ENCODE measurements at places on chromosomes 2 and 18.

DNA sequence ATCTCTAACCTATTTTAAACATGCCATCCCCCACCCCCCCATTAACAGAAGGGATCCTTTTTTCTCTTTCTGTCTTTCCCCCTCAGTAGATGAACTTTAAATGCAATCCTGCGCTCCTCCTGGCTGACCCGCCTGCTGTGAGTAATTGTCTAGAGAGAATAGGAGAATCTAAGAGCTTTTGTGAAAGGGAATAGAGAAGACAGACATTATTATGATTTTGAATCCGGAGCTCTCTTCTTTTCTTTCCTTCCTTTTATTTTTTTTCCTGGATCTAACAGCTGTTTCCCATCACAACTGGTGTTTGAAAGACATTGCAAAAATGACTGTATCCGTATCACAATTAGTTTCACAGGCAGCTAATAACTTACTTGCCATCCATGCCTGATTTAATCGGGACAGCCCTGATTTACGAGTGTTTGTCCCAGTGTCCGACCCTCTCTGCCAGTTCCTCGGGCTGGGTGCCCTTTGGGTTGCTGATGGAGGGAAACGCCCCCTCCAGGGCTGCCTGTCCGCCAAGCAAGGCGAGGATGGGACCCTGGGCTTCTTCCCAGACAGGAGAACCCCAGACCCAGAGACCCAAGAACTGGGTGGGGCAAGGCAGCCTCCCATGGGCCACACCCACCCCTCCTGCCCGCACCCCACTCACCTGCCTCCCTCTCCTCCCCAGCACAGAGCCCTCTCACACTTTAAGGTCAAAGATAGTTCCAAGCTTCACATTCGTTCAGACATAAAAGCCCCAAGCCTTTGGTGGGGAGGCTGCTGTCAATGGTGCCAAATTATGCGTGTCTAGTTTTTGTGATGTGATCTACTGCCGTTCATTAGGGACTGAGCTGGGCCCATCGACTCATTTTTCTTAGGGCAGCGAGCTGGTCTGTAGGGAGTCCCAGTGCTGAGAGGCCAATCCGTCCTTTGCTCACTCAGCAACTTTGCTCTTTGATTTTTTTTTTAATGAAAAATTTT lies 231.7 kb downstream of the ZNF516 start:
- DNase-seq: no peak

DNA sequence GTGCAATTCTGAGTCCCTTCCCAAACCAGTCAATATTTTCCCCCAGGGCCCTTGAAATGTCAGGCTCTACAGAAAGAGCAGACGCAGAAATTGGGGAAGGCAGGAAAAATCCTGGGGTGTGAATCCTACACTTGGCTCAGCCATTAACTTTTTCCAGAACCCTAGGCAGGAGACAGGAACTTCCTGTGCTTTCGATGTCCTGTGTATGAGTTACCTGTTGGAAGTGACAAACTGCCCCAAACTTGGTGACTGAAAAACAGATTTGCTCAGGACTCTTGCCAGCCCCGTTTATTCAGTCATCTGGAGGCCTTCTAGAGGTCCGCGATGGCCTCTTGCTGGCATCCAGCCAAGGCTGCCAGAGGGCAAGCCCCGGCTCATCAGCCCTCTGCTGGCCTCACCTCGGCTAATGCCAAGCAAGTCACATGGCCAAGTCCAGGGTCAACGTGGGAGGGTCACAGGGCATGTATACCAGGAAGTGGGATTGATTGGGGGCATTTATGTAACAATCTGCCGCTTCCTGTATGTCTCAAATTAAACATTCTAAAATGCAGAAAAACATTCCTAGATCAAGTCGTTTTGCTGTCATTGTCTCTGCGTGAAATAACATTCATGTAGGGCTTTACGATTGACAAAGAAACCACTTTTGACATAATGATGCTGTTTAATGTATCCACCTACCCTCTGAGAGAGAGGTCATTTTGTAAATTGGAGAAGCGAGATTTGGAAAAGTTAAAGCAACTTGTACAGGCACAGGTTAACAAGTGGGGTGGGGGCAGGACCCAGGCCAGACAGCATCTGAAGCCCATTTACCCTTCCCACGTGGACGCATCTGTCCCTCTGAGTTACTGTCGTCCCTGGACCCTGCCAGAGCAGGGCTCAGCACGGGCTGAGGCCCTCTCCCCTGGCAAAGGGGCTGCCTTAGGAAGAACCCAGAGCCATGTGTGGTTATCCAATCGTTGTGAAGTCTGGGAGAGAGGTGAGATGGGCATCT lies 179.4 kb downstream of the INHBB start:
- DNase-seq: no peak

DNA sequence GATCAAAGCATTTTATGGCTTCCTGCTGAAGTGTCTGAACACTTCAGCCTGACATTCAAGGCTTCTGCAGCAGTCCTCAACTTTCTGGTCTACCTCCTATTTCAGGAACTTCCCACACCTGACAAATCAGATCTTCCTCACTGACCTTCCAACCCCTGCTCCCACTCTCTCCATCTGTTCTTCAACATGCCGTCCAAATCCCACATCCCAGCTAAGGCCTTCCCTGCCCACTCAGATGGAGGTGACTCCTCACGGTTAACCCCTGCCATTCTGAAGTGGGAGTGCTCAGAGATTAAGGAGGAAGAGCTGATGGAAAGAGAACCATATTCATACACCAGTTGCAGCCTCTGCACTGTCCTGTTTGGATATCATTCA lies 104.8 kb downstream of the POLR1A start:
- DNase-seq: no peak

GRCh38 chr2:46339200-46339599 lies 42.0 kb downstream of the EPAS1 start:
- no peak for DNase-seq

GRCh38 chr18:74582642-74583041 lies 15.0 kb upstream of the ZNF407 start:
- DNase-seq: no peak

DNA sequence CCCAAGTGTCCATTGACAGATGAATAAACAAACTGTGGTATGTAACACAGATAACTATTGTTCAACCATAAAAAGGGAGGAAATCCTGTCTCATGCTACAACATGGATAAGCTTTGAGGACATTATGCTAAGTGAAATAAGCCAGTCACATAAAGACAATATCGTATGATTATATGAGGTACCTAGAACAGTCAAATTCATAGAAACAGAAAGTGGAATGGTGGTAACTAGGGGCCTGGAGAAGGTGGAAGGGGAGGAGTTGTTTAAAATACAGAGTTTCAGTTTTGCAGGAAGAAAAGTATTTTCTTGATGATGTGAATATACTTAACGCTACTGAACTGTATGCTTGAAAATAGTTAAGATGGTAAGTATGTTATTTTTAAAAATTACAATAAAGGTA lies 304.6 kb upstream of the CXCR4 start:
- DNase-seq: no peak
